DMS53 (cell line): ENCODE measurements at places on chromosomes 7 and 10.

GRCh38 chr10:5581670-5582566 lies 57.2 kb downstream of the CALML3 start:
- DNase-seq, result no peak

DNA sequence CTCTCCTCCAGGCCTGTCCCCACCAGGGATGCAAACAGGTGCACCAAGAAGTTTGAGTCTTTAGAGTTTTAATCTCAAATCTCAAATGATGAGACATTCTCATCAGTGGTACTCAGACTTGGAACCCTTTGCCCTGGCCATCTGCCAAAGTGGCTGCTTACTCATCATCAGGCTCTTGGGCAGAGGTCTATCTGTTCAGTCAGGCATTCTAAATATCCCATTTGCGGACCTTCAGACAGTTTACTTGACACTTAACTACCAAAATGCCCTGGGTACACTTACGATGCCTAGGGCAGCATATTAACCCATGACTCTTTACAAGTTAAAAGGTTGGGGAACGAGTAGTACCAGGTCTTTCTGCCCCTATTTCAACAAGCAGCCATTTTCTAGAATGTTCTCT lies 61.2 kb upstream of the YAE1 start:
- DNase-seq, result peak; percentile 57

GRCh38 chr7:43553999-43554398 lies 28.9 kb upstream of the STK17A start:
- peak; percentile 41 for DNase-seq

GRCh38 chr10:11335167-11335652 lies 276.2 kb downstream of the USP6NL start:
- DNase-seq, result no peak

DNA sequence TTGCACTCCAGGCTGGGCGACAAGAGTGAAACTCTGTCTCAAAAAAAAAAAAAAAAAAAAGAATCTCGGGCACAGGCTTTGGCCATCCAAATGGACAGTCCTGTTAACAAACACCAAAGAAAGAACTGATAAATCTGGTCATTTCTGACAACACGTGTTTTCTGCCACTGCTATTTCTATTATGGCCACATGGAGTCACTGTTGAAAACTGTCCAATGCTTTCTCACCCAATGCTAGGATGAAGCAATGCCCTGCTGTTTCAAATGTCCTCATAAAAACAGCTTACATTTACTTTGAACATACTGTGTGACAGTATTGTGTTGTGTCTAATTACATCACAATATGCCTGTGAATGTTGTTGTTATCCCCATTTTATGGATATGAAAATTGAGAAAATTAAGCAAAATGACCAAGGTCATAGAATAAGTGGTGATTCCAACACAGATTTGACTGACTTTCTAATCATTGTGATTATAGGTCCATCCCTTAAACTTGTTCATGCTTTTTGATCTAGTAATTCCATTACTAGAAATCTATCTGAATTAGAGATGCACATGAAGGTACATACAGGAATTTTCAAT lies 19.9 kb upstream of the MAP3K8 start:
- peak; percentile 80 for DNase-seq

DNA sequence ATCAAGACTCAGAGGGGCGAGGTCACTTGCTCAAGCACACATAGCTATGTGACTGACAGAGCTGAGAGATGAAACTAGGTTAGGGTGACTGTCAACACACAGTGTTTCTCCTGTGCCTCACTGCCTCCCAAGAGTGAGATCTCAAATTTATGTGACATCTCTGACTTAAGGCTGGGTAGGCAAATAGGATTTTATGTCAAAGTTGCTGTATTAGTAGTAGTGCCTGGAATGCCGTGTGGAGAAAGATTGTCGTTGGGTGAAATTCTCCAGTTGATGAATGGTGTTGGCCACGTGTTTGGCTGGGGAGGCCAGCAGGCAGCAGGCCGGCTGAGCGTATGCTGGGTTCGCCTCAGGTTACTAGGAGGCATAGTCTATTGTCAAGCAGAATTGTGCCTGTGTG lies 148.3 kb upstream of the BMPER start:
- DNase-seq, result no peak

- DNase-seq, result peak; percentile 56
These were observed 8.5 kb downstream of the RPS24 start for GRCh38 chr10:78042058-78042751.

GRCh38 chr7:116554436-116554835 lies 29.6 kb downstream of the CAV1 start:
- DNase-seq, result no peak

DNA sequence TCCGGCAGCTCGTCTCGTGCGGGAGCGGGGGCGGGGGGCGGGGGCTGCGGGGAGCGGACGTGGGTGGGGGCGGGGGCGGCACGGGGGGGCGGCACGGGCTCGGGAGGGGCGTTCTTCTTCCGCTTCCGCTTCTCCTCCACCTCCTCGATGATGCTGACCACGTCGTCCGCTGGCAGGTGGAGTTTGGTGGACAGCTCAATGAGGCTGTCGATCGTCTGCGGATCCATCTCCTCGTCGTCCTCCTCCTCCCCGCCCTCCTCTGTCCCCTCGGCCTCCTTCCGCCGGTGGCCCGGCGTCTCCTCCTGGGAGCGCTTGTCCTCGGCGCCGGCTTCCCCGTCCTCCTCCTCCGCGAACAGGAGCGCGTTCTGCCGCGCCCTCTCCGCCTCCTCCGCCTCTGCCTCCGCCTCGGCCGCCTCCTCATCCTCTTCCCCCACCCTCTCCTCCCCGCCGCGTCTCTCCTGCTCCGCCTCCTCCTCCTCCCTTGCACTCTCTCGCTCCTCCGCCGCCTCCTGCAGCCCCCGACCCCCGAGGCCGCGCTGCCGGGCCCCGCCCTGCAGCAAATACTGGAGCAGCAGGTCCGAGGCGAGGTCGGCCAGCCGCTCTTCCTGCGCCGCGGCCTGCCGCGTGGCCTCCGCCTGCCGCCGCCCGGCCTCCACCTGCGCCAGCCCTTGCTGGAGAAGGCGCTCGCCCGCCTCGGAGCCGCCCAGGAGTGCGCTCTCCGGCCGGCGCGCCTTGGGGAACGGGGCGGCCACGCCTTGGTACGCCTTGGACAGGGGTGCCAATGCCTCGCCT lies 1.9 kb downstream of the VGF start:
- peak; percentile 93 for DNase-seq

GRCh38 chr10:60314069-60314940 lies 75.4 kb downstream of the ANK3 start:
- peak; percentile 79 for DNase-seq

DNA sequence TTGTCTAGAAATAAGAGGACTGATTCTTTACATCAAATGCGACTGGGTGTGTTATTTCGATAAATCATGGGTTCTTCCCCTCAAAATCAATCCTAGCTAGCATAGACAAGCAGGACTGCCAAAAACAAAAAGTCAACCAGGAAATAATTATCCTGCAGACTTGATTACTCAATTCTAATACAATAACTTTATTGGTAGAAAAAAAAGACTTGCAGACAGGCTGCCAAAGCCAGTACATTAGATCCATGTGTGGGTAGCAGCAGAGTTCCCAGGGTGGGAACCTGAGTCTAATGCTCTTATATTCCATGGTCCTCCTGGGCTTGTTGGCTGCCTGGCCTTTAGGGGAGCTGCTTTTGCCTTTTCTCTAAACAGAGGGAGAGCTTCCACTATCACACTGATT lies 7.8 kb downstream of the AFAP1L2 start:
- no peak for DNase-seq
